ENCODE measurements at places on chromosomes 12 and 14.

DNA sequence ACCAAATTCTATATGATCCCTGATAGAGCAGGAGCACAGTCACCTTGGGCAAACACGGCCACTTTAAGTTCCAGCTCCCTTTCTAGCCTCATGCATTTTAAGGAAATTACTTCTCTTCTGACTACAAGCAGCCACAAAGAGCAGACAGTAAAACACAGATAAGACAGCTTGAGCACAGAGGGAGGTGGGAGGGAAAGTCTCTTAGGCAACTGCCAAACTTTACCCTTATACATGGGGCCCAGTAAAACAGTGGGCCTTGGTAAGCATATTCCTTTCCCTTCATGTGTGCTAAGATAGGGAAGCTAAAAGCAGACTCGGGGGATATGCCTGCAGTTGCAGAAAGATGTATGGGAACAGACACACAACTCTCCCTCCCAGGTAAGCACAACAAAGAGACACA, 235.9 kb downstream of the CPNE8 start:
- DNase-seq, result peak; percentile 15

GRCh38 chr14:29800961-29801360, 126.7 kb downstream of the PRKD1 start:
- peak; percentile 31 for DNase-seq

DNA sequence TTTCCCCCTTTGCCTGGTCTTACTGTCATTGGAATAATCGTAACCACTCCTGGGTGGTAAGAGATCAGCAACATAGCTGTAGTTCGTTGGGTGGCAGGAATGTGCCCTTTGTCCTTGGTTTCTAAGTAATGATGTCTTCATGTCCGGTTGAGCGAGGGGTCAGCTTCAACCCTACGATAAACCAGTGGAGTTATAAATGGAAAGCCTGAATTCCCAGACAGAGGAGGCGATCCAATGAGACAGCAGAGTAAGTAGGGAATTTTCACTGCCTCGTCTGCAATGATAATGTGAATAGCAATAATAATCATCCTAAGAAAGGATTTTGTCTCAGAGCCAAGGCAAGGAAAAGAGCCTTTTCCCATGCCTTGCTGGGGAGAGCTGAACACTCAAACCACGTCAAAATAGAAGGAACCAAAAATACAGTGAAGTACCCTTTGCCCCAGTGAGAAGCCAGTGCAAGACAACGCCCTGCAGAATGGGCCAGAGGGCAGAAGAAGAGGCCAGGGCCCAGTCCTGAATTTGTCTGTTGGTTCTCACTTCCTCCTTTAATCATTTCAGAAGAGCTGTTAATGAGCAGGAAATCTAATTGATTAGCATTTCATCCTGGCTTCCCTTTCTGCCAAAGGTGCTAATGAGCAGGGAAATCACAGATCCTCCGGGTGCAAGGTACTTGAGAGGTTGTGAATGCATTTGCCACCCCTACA, 330.7 kb downstream of the CACNA1C start:
- DNase-seq, result no peak

GRCh38 chr12:15752785-15753184, 36.4 kb downstream of the EPS8 start:
- peak; percentile 52 for DNase-seq

GRCh38 chr14:93780813-93781400, 7.4 kb downstream of the PRIMA1 start:
- no peak for DNase-seq

Data from choroid plexus epithelial cell (primary cell).